ENCODE measurements at places on chromosomes 11 and 22. TPM values are rescaled to one million over a fixed set of nuclear protein-coding genes. Genes with fewer than 3 reads are reported as not detected.

DNA sequence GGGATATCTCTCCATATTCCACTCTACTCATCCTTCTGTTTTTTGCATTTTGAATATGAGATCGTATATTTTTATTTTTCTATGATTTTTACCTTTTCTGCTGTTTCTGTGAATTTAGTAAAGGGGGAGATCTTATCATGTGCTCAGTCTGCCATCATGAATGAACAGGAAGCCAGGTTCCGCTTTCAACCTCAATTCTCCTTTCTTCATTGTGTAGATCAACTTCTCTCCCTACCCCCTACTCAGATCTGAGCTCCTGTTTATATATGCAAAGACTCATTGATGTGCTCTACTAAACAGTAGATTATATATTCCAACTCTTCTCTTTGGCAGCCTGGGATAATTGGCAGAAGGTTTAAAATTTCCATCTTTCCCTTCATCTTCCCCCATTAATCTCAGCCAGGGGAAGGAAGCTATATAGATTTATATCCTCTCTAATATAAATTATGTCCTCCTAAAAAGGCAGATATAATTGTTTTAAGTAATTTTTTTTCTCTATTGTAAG is 336.7 kb upstream of the PLET1 start:
- no peak for DNase-seq
- H3K27me3 ChIP-seq: peaks cover 3% of the 10 kb centered on the region
- H3K4me1 ChIP-seq: peaks cover 19% of the 10 kb centered on the region
- no peak overlapping the region for H3K27ac ChIP-seq
- H3K36me3 ChIP-seq: peaks cover 11% of the 10 kb centered on the region

DNA sequence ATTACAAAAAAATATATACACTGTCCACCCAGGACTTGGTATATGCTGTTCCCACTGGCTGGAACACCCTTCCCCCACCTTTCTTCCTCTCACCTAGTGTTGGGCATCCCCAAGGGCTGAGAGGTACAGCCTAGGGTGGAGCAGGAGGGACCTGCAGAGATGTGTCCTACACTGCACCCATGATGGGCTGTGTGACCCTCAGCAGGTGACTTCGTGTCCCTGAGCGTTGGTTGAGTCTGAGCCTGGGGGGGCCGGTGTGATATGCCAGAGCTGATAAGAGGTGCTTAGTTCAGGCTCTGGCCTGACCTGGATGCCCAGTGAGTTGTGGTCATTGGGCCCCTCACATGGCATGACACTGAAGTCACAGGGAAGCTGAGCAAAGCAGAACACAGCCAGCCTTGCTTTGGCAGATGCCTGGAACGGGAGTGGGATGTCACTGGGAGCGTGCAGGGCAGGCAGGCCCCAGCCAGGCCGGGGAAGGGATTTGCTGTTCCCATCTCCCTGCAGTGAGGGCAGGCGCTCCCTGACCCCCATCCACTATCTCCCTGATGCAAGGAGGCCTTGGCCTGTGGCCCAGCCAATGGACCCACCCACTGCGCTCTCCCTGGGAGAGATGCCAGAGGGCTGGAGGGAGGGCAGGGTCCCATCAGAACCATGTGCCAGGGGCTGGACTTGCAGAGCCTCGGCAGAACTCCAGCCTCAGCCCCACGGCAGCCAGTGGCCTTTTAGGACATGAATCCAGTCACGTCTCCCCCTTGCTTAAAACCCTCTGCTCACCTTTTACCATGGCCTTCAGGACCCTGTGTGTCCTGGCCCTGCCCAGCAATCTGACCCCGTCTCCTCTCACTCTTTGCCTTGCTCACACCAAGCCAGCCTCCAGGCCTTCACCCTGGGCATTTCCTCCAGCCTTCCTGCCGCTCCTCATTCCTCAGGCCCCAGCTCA is 138.9 kb downstream of the MN1 start:
- H3K4me3 ChIP-seq: no peak overlapping the region
- H3K36me3 ChIP-seq: peaks cover 13% of the 10 kb centered on the region
- no peak for DNase-seq
- peaks cover 27% of the 10 kb centered on the region for H3K4me1 ChIP-seq

GRCh38 chr22:27919942-27920755 is 1.1 kb upstream of the PITPNB start:
- peaks cover 33% of the 10 kb centered on the region for H3K36me3 ChIP-seq
- H3K4me1 ChIP-seq: peaks cover 38% of the 10 kb centered on the region
- no peak for DNase-seq

FZD4 gene
- total RNA-seq: 9.8 TPM

DNA sequence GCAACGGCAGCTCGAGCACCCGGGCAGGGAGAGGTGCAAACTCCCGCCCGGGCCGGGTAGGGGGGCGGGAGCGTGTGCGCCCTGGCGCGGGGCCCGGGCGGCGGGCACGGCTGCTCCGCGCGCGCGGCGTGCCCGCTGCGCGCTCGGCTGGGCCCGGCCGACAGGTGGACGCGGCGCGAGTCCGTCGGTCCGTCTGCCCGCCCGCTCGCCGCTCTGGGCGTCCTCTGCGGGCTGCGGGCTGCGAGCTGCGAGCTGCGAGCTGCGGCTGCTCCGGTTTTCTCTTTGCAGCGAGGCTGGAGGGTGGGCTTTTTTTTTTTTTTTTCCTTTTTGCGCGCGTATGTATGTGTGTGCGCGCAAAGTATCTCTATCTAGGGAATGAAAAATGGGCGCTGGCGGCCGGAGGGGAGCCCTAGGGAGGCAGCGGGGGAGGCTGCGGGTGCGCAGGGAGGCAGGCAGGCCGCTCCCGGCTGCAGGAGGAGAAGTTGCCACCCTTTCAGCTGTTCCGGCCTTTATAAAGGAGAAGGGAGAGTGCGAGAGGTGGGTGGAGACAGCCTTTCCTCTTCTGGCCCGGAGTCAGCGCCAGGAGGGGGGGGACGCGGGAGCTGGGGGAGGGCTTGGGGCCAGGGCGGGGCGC is at the start of gene PDGFB:
TSS of gene PDGFB (minus strand) at position 487 of the 634 bp plus-strand sequence. CDS start 1,019 bp downstream, outside the sequence.
- H3K27me3 ChIP-seq: peaks cover 83% of the 10 kb centered on the region
- DNase-seq: no peak
- peak within 1 kb of the TSS; percentile 74 for H3K4me3 ChIP-seq
- H3K27ac ChIP-seq: no peak within 1 kb of the TSS
- peaks cover 22% of the 10 kb centered on the region for H3K4me1 ChIP-seq

KCNC1 gene
- total RNA-seq: 0.20 TPM
